ENCODE measurements at places on chromosomes 5 and 9. TPM values are rescaled to one million over a fixed set of nuclear protein-coding genes. Genes with fewer than 3 reads are reported as not detected.
A peak's percentile ranks its signal among the peaks of the same experiment; 100 is the strongest.

MRRF gene
- total RNA-seq: 36.6 TPM

DNA sequence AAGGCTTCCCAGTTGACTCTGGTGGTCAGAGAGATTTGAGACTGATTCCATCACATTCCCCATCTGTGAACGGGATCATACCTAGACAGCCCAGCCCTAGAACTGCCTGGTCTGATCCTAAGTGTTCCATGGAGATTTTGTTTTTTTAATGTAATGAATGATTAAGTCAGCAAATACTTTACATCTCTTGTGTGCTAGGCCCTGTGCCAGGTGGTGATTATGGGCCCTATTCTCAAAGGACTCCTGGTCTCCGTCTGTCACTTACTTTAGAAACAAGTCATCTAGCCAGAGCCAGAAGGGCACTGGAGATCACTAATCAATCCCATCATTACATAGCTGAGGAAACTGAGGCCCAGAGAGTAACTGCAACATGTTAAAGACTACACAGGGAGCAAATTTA is 1.1 kb upstream of the GPX3 start:
- no peak for DNase-seq

- no peak for DNase-seq
Measured at GRCh38 chr9:132244582-132245455, 83.0 kb downstream of the NTNG2 start.

- peak; percentile 73 for DNase-seq
Measured at GRCh38 chr5:14406554-14406849, 175.1 kb upstream of the OTULINL start.

CER1 gene
- not detected for total RNA-seq

GRCh38 chr9:78122631-78123030 is 91.0 kb upstream of the GNAQ start:
- no peak for DNase-seq

DNA sequence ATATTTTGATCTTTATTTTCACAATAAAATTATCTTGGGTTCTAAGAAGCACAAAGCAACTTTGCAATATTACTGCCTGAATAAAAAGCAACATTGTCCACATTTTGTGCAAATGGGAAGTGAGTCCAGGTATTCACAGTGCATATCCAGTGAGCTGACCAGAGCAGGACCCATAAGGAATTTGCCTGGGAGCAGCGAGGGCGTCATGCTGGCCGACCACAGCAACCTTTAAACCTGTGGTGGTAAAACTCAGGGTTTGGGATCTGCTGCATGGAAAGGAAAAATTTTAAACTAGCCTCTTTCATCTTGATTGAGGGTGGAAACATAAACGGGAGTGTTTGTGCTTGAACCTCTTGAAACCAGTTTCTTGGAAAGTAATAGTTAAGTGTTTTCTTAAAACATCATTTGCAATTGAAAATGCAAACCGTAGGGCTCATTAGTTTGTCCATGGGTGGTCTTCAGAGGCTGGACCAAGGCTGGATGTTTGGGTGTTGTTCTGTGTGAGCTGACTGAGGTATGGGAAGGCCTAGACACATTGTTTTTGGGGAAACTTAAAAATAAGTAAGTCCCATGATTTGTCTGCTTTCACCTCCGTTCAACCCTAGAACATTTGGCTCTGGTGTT is 85.0 kb upstream of the ANKH start:
- no peak for DNase-seq

GRCh38 chr9:133775951-133776905 is 38.1 kb upstream of the SARDH start:
- DNase-seq: no peak

IARS1 gene
- total RNA-seq: 238 TPM

SPATA31E1 gene
- not detected for total RNA-seq

DNA sequence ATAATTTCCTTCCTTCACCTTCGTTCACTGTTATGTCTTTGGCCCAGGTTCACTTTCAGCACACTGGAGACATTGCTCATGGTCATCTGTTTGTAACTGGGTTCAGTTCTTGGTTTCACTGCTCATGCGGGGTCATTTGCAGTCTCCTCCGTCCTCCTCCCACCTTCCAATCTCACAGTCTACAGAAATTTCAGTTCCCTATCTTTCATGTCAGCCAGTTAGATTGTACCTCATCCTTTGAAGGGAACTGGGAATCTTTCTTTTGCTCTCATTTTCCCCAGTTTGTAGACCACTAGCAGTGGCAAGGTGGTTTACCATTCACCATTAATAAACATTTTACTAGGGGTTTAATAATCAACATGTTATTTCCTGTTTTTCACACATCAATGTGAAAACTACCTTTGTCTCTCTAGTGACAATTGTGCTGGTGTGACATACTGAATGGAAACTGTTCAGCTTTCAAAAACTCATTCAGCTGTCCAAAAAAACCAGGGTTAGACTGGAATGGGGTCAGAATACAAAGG is 100.9 kb upstream of the IL6ST start:
- no peak for DNase-seq

DNA sequence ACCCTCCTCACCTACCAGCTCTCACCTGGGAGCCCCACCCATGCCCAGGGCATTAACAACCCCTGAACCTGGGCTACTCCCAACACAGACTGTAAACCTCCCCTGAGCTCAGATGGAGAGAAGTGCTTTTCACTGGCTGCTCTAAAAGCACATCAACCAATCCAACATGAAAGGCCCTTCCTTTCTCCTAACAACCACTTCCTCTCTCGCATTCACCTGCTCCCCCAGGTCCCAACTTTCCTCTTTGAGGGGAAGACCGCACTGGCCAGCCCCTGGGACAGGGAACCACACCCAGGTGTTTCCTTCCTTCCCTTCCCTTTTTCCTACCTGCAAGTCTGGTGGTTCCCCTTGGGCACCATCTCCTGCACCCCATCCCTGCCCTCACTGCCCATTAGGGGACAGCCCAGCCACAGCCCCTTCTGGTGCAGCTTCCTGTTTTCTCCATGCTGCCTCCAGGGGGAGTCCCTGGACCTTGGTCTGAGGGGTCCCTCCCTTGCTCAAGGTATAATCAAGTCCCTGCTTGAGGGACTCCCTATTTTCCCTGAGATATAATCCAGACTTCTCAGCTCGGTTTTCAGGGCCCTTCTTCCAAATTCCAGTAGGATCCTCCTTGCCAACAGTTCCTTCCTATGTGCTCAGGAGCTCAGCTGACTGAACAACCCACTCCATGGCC is 30.5 kb upstream of the DAB2IP start:
- peak; percentile 27 for DNase-seq

CFAP157 gene
- 0.13 TPM for total RNA-seq

DNA sequence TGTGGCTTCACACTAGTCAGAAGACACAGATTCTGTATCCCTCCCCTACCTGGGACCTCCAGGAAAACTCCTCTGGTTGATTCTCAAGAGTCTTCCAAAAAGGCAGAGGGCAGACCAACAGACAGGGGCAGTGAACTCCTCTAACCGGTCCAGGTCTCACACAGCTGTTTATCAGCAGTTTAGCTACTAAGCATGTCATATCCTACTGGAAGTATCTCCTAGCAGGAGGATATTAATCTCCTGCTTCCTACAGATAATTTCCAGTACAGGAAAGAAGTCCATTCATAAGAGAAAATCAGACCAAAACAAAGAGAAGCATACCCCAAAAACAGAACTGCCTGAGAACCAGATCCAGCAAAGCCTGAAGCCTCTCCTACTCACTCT is 64.3 kb downstream of the DTWD2 start:
- DNase-seq: no peak

DNA sequence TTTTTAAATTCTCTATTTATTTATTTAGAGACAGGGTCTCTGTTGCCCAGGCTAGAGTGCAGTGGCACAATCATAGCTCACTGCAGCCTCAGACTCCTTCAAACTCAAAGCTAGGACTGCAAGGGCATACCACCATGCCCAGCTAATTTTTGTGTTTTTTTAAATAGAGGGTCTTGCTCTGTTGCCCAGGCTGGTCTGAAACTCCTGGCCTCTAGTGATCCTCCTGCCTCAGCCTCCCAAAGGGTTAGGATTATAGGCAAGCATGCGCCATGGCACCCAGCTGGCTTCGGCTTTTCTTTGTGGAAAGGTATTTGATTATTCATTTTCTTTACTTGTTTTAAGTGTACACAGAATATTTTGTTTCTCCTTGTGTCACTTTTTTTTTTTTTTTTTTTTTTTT is 5.2 kb downstream of the ZNF346 start:
- DNase-seq: no peak

FAM81B gene
- not detected for total RNA-seq

- no peak for DNase-seq
Measured at GRCh38 chr5:66931651-66932050, 264.9 kb downstream of the CD180 start.

- DNase-seq: peak; percentile 29
Measured at GRCh38 chr9:73118898-73119554, 32.6 kb upstream of the ANXA1 start.

DNA sequence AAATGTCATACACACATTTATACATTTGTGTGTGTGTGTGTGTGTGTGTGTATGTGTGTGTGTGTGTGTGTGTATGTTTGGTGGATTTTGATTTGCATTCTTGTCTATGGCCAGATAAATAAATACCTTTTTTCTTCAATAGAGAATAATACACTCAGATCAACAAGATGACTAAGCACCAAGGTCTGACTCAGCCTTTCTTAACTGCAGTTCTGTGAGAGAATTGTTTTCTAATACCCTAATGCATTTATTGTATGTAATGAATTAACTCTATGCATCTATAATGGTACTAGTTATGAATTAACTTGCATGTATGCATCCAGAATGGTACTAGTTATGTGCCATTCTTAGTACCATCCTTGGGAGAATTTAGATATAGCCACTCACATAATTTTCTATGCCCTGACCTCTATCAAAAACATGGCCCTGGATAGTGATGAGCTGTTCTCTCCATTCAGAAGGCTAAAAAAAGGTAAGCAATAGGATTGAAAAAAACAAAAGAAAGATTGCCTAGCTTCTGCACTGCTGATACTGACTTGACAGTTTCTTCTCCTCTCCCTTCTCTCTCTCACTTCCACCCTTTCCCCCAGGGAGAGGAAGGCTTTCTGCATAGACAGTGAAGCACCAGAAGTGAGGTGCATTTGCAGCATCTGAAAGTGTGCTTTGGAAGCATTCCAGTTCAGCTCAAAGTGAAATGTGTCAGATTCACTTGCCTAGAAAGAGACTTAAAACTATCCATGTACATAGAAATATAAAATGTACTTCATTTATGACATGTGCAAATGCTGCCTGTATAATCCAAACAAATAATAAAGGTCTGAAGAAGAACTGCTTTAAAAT is 55.1 kb upstream of the CCDC112 start:
- peak; percentile 41 for DNase-seq

GRCh38 chr9:133857639-133858038 is 119.5 kb upstream of the SARDH start:
- no peak for DNase-seq

DNA sequence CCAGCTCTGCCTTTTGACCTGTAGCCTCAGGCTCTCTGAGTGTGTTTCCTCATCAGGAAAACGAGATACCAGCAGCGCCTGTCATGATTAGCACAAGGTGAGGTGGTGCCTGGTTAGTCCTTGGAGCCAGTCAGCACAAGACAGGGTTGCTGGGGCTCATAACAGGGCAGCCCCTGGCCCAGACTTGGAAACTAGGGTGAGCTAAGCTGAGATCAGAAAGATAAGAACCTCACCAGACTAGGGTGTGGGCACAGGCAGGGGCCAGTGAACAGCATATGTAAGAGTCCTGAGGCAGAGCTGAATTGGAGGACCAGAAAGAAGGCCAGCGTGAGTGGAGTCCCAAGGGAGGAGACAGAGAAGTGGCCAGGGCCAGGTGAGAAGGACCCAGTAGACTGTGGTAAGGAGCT is 42.7 kb upstream of the FUBP3 start:
- DNase-seq: no peak

All from myocyte (in vitro differentiated cells).